ENCODE measurements at places on chromosomes 7 and 10.

DNA sequence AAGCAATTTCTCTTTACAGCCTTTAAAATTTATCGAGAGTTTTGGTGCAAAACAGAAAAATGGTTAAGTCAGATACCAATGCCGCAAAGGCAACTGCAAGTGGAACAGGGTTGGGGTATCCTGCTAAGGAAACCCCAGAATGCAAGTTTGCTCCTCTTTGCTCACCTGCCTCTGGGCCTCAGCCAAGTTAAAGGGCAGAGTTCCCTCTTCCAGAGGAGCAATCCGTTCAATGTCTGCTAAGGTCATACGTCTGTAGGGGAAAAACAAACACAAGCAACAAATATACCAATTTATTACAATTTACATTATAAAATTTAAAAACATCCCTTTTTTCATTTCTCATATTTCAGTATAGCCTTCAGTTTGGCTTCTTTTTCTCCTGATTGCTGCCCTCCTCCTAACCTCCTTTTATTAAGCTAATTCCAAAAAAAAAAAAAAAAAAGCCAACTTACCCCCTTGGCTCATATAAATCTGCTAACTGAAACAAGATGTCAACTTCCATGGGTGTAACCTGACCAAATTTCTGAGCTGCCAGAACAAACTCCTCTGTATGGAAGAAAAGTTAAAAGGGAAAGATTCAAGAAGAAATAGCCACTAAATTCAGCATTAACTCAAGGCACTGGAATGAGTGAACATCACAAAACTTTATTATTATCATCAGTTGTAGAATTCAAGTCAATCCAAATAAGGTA, 132.6 kb downstream of the SLC25A13 start:
- no peak for DNase-seq

DNA sequence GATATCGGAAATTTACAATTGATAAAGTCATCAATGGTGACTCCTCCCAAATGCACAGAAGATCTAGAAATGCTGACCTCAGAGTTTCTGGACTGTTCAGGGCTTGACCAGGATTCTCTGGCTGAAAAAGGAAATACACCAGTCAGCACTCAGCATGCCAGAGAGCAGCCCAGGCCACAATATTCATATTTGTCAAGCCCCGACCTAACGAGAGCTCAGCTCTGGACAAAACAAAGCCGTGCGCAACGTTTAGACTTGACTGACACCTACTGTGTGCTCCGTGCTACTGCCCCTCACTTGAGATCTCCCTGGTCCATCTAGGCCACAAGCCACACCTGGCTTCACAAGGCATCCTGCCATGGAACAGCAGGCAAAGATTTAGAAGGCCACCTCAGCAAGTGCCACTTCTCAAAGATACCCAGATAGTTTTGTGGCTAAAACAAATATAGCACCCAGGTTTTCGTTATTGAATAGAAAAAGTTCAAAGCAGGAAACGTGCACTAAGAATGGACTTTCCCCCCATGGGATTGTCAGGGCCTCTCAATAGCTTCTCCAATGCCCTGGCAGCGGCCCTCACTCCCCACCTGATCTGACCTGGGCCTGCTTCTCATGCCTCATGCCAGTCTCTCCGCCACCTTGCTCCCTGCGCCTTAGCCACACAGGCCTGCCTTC, 218.3 kb downstream of the FAM107B start:
- DNase-seq, result no peak

- no peak for DNase-seq
Measured at GRCh38 chr10:98302741-98303365, 34.9 kb upstream of the LOXL4 start.

- no peak for DNase-seq
Measured at GRCh38 chr10:74153123-74153522, 2.1 kb downstream of the ADK start.

DNA sequence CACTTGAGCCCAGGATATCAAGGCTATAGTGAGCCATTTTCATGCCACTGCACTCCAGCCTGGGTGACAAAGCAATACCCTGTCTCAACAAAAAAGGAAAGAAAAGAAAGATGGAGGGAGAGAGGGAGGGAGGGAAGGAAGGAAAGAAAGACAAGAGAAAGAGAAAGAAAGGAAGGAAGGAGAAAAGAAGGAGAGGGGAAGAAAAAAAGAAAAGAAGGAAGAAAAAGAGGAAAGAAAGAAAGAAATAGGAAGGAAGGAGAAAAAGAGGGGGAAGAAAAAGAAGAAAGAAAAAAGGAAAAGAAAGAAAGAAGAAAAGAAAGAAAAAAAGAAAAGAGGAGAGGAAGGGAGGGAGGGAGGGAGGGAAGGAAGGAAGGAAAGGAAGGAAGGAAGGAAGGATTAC, 321.5 kb upstream of the CNTNAP2 start:
- no peak for DNase-seq

DNA sequence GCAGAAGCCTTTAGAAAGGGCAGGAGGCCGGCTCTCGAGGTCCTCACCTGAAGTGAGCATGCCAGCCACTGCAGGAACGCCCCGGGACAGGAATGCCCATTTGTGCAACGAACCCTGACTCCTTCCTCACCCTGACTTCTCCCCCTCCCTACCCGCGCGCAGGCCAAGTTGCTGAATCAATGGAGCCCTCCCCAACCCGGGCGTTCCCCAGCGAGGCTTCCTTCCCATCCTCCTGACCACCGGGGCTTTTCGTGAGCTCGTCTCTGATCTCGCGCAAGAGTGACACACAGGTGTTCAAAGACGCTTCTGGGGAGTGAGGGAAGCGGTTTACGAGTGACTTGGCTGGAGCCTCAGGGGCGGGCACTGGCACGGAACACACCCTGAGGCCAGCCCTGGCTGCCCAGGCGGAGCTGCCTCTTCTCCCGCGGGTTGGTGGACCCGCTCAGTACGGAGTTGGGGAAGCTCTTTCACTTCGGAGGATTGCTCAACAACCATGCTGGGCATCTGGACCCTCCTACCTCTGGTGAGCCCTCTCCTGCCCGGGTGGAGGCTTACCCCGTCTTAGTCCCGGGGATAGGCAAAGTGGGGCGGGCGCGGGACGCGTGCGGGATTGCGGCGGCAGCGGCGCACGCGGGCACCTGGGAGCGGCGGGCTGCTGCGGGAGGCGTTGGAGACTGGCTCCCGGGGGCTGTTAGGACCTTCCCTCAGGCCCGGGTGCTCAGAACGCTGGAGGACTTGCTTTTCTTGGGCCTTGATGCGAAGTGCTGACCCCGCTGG, at the start of gene FAS:
Gene FAS, plus strand, starts transcription at position 415 of the 777 bp plus-strand sequence. Its CDS starts 79 bp downstream, at position 494.
- DNase-seq, result peak; percentile 55
